Stimulated activated naive CD4-positive, alpha-beta T cell (primary cell): ENCODE measurements at places on chromosomes 2 and 18.

GRCh38 chr2:73877071-73877802 is 15.6 kb upstream of the ACTG2 start:
- DNase-seq = no peak

DNA sequence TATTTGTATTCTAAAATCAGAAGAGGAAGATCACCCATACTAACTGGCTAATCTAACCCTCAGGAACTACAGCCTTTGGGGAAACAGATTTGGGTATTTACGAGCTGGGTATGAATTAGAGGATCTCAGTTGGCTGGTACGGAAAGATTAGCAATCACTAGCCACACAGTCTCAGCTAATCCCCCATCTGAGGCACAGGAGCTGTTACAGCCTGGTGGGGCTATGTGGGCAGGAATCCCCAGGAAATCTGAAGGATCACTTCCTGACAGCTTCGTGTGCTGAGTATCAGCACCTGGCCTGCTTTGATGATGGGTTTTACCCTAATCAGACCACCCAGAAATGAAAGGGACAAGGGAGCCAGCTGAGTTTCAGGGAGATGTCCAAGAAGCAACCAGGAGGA is 206.3 kb downstream of the AFF3 start:
- DNase-seq = no peak

DNA sequence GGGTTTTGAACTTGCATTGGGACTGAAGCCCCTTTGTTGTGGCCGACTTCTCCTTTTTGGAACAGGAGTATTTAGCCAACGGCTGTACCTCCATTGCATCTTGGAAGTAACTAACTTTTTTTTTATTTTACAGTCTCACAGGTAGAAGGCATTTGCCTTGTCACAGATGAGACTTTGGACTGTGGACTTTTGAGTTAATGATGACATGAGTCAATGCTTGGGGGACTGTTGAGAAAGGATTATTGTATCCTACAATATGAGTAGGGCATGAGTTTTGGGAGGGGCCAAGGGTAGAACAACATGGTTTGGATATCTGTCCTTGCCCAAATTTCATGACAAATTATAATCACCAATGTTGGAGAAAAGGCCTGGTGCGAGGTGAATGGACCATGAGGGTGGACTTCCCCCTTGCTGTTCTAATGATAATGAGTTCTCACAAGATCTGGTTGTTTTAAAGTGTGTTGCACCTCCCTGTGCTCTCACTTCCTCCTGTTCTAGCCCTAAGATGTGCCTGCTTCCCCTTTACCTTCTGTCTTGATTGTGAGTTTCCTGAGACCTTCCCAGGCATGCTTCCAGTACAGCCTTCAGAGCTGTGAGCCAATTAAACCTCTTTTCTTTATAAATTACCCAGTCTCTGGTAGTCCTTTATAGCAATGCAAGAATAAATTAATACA is 1269.4 kb upstream of the CHAC2 start:
- DNase-seq = no peak

DNA sequence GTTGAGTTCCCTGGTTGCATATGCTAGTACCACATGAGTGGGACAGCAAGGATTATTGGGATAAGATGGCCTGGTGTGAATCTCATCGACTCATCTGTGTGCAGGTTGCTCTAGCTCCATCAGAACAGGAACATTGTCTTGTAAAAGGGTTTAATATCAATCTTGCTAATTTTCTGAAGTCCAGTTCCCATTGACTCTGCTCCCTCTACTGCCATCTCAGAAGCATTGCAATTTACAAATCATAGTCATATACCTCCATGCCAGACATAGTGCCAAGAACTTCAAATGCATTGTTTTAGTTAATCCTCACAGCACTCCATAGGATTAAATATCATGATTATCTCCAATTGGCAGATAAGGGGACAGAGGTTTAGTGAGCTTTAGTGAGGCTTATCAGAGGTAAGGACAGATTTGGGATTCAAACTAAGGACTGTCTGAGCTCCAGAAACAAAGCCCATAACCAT is 4.8 kb upstream of the STAT4 start:
- peak; percentile 44 for DNase-seq

DNA sequence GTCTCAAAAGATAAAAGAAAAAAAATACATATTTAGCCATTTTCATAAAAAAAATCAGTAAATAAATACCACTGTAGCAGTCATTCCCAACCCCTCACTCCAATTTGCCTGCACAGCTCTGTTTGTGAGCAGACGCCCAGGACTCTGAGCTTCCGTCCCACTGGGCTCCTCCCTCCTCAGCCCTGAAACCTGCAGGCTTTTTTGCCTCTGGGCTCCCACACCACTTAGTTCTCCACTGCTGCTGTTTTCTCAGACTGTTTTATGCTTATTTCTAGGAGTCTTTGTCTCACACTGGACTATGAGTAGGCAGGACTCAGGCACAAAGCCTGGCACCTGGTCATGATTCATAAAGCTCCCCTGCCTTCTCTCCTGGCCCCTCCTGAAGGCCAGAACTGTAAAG is 6.1 kb upstream of the CXCR1 start:
- no peak for DNase-seq

GRCh38 chr18:78790511-78790910 is 189.1 kb upstream of the SALL3 start:
- no peak for DNase-seq

DNA sequence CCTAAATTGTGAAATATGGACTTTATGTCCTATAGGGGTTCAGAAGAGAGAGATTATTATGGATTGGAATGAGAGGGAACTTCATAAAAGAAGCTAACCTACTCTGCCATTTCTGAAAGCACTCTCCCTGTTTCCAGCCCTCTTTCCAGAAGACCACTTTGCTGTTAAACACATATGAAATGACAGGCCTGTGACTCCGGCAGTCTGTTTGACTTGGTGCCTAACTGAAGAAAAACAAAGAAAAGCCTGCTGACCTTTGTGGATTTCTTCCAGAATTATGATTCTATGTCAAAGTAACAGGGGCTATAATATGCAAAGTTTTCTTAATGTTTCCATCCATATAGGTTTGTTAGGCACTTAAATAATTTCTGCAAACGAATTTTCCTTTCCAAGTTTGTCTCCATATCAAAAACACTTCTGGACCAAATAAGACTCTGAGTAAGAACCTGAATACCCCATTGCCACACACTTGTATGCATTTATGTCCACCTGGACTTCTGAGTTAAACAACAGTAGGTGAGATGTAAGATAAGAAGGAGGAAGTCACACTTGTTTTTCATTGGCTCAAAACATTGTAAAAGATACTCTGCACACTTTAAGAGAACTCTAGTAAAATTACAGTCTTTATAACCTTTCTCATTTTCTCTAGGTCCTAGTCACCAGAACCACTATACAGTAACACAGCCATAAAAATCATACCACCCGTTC is 111.7 kb downstream of the PIEZO2 start:
- no peak for DNase-seq

- DNase-seq = no peak
Observed at GRCh38 chr2:235527806-235528469, 34.1 kb downstream of the AGAP1 start.

DNA sequence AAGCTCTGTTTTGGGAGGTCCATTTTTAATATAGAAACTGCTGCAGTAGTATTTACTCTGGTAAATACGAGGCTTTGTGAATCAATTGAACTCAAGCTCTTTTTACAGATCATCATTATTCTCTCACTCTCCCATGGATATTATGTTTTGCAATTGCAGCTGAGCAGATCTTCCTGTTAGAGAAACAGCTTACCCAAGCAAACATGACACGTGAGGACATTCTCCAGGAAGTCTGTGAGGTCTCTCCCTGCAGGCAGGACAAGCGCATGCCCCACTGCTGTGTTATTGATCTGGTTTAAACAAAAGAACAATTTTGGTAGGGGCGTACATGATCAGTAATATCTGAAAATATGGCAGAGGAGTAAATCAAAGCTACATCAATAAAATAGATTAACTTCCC is 72.1 kb downstream of the COL6A3 start:
- DNase-seq = no peak

- no peak for DNase-seq
Observed at GRCh38 chr2:49973436-49973835, 819.1 kb upstream of the FSHR start.

- no peak for DNase-seq
Observed at GRCh38 chr18:50895350-50896045, 16.6 kb downstream of the ME2 start.

- DNase-seq = no peak
Observed at GRCh38 chr2:240365971-240366471, 69.4 kb upstream of the GPC1 start.
